GM13977 (cell line): ENCODE measurements at places on chromosomes 16 and 17.

GRCh38 chr17:48711128-48711527, 11.2 kb downstream of the PRAC1 start:
- DNase-seq = no peak

DNA sequence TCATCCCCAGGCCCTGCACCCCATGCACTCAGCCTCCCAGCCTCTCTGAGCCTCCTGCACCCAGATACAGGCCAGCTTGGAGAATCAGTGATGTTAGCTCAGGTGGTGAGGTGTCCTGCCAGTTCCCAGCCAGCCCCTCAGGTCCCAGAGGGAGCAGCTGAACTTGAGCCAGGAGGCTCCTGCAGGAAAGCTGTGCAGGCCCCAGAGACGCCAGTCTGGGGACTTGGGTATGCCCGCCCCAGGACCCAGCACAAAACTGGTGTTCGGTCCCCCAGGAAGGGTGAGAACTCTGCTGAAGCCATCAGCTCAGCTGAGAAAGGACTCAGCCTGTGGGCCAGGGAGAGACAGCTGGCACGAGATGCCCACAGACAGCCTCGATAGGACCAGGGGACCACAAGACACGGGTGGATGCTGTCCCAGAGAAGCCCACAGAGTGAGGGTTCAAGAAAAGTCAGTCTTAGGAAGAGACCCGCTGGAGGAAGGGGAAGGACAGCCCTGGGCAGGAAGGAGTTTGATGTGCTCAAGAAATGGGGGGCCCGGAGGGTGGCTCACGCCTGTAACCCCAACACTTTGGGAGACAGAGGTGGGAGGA, 11.0 kb downstream of the ENDOV start:
- DNase-seq = no peak

DNA sequence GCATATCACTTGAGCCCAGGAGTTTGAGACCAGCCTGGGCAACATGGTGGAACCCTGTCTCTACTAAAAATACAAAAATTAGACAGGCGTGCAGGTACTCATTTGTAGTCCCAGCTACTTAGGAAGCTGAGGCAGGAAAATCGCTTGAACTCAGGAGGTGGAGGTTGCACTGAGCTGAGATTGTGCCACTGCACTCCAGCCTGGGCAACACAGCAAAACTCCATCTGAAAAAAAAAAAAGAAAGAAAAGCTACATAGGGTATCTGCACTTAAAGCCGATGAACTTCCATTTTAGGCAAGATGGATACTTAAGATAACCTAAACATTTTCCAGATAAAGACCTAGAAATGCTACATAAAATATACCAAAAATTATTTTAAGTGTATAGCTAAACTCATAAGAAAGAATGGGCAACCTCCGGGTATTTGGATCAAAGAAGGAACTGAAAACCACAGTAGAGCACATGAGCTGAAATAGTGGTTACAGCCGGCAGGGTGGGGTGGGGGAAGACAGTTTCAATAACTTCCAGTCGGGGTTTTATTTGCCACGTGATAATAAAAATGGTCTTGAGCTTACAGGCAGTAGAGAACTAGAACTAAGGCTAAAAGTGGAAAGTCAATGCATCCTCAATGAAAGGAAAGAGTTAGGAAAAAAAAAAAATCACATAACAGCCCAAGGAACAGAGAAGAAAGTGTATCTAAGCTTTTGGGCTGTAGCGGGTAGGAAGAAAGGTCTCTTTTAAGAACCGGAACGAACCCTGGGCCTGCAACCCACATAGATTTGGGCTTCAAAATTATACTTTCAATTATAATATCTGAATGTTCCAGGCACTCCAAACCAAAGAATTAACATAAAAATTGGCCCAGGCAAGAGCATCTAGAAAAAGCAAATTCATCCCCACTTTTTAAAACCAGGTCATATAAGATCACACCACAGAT, 53.1 kb downstream of the CFDP1 start:
- DNase-seq = peak; percentile 52

DNA sequence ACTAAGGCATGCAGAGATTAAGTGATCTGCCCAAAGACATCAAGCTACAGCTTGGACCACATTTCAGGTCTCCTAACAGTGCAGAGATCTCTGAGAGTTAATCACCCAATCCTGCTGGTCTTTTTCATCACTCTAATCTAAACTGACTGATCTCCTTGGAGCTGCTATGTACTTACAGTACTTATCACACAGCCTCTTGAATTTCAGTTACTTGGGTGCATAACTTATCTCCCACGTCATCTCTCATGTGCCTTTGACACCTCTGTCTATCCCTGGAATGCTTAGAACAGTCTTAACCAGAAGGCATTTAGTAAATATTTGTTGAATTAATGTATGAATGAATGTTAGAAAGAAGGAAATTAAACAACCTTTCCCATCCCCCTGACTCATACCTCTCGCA, 139.0 kb downstream of the SNX11 start:
- DNase-seq = no peak

GRCh38 chr17:28526381-28526780, 20.2 kb downstream of the FOXN1 start:
- DNase-seq = no peak

DNA sequence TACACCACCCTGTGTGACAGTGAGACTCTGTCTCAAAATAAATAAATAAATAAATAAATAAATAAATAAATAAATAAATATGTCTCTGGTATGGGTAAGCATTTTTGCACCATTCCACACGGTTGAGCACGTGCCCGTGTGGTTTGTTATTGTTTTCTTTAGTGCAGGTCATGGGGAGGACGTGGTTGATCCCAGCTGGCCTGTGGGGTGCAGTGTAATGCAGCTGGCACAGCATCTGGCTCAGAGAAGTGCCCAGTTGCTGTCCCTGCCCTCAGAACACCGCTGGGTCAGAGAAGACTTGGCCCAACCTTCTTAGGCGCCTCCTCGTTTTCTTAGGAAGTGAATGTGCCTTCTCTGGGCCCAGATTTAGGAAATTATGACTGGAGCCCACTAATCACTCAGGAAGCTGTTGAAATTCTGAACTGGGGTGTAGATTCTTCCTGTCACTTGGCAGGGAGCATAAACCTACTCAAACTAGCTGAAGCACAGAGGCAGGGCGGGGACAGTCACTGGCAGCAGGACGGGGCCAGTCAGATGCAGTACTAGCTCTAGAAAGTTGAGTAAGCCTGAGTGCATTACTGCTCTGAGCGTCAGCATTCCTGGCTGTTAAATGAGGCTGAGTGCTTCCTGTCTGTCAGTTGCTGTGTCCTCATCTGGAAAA, 85.9 kb downstream of the SNX29 start:
- DNase-seq = no peak

DNA sequence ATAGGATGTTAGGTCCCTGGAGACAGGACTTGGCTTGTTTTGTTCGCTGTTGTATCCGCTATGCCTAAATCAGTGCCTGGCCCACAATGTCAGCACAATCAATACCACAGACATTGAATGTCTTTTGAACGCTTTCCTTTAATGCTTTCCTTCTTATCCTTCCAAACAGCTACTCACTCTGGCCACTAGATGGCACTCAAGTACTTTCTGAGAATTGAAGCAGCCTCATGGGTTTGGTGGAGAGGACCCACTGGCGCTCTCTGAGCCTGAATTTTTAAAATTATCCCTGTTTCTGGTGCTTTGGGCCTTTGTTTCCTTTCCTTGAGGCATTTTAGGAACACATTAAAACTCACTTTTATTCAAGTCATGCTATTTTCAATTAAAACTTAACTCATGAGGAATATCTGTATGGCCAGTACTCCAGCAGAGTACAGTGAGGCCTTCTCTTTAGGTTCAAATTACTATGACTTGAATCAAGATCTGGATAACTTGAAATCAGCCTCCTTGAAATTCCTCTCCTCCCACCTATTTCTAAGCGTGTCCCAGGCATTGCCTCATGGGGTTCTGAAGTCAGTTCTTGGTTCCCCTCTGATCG, 3.2 kb upstream of the NLRP1 start:
- peak; percentile 74 for DNase-seq

- peak; percentile 59 for DNase-seq
These were observed 27.0 kb upstream of the NXPH3 start for GRCh38 chr17:49548506-49549310.

GRCh38 chr16:57147381-57148221, 38.2 kb downstream of the PSME3IP1 start:
- no peak for DNase-seq

DNA sequence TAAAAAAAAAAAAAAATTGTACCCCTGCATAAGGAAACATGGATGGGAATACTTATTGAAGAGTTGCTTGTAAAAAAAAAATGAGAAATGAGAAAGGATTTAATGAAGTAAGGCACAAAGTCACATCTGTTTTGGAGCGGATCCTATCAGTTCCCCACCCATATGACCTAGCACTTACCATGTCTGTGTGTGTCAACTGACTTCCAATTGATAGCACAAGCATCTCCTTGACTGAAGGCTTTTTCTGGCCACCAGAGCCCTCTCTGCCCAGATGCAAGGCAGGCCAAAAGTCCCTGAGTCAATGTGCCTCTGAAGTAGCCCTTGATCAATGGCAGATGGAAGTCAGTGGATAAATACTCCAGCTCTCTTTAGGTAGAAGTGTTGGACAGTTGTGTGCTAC, 13.4 kb upstream of the NLK start:
- DNase-seq = no peak

GRCh38 chr17:13055131-13055530, 37.3 kb upstream of the ELAC2 start:
- DNase-seq = no peak

GRCh38 chr16:13178318-13178717, 276.9 kb downstream of the SHISA9 start:
- no peak for DNase-seq

DNA sequence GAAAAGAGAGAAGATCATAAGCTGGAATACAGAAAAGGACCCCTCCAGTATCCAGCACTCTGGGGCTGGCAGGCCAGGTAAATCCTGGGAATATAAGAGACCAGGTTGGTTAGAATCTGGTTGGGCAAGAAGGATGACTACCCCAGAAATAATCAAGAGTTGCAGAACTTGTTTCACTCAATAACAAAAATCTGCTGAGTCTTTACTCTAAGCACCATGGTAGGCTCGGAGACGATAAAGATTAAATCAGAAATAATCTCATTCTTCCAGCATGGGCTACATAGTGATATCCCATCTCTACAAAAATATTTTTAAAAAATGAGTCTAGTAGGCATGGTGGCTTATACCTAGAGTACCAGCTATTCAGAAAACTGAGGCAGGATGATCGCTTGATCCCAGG, 138.0 kb upstream of the KCNJ16 start:
- DNase-seq = no peak
